ENCODE measurements at places on chromosomes 4 and X.

DNA sequence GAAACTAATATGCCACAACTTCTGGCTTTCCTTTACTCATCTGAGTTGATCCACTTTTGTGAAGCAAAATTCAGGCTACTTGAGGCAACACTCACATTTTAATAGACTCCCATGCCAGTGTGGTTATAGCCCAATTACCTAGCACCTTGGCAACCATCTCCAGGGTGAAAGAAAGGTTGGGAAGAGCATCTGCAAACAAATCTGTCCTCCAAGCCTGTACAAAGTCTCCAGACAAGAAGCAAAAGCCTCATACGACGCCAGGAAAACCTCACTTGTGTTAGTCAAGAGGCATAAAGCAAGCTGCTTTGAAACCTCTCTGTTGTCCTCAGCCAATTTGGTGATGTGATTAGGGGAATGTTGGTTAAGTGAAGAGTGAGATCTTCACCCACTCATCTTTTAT, 246.6 kb downstream of the THOC2 start:
- no peak for DNase-seq

GRCh38 chr4:133129237-133129636, 19.9 kb upstream of the PCDH10 start:
- no peak for DNase-seq

GRCh38 chrX:73728602-73729001, 165.6 kb downstream of the CHIC1 start:
- no peak for DNase-seq

DNA sequence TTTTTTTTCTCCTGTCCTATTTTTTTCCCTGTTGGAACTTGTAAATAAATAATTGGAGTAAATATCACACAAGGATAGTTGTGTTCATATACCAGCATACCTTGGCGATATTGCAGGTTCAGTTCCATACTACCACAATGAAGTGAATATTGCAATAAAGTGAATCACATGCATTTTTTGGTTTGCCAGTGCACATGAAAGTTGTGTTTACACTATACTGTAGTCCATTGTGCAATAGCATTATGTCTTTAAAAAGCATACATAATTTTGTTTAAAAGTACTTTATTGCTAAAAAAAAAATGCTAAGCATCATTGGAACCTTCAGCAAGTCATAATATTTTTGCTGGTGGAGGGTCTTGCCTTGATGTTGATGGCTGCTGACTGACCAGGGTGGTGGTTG, 88.6 kb downstream of the GSTCD start:
- no peak for DNase-seq

DNA sequence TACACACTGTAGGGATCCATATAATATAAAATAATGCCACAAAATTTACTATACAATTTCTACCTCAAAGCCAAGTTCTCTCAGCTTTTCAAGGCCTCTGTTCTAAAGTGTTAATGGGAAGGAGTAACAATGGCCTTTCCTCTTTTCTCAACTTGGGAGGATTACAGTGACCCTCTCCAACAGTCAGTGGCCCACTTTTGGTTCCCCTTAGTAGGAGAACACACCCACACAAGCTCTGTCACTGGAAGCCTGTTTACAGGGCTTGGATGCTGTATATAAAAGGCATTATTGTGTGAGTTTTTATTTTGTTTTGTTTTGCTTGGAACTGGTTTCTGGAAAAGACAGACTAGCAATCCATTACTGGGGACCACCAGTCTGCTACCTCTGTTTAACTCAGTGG, 1.8 kb downstream of the ARHGEF6 start:
- no peak for DNase-seq

- DNase-seq = no peak
Measured at GRCh38 chrX:123324625-123325024, 140.5 kb downstream of the GRIA3 start.

DNA sequence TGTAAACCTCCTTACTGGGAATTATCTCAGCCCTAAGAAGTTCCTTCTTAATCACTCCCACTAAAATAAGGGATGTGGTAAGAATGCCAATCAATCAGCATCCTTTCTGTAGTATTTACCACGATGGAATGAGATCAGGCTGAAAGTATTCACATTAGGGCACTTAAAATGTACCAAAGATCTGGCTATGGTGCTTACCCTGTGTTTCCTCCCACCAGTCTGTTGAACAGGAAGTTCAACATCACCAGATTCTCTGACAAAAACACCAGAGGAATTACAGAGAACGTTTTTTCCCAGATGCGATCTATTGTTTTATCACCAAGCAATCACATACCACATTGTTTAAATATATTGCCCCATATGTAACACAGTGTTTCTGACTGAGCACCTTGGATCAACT, 2.1 kb upstream of the CLCN3 start:
- no peak for DNase-seq

- DNase-seq = no peak
Measured at GRCh38 chr4:61540944-61541343, 340.8 kb downstream of the ADGRL3 start.

DNA sequence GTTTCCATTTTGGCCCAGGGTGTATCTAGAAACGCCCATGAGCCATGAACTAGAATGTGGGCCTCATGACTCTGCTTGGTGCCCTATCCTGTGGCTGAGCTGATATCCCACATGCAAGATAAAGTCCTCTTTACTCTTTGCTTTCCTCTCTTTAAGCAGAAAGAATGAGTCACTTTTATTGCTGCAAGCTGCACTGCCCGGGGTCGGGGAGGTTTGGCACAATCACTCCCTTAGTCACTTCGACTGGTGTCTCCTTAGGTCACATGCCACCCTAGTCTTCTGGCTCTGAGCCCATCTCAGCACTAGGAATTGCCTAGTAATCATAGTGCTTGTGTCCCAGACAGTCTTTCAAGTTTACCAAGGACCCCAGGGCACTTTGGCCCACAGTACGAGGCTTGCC, 75.1 kb upstream of the CXorf66 start:
- DNase-seq = no peak

GRCh38 chr4:8740666-8741395, 130.8 kb downstream of the HMX1 start:
- DNase-seq = no peak

GRCh38 chrX:13223868-13224567, 95.8 kb downstream of the ATXN3L start:
- no peak for DNase-seq

DNA sequence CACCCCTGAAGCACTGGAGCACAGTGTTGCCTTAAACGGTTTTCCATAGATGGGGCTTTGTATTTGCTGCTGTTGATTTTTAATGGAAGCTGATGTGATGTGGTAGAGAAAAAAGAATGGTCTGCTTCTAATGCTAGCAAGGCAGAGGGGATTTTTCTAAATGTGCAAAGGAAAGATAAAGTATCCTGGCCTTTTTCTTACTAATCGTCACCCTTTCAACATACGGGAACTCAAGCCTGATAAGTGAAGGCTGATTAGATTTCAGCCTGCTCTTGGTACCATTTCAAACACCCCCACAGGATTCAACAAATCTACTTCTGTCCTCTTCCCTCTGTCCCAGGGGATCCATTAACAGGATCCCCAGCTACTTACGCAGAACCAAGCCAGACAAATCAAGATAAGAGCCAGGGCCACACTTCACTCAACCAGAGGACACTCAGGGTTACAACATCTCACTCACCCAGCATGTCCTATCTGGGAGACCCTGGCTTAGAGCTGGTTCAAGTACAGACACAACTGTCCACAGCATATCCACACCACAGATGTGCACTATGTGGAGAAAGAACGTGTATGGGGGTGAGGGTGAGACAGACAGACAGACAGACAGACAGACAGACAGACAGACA, 180.0 kb downstream of the SH3KBP1 start:
- DNase-seq = no peak

DNA sequence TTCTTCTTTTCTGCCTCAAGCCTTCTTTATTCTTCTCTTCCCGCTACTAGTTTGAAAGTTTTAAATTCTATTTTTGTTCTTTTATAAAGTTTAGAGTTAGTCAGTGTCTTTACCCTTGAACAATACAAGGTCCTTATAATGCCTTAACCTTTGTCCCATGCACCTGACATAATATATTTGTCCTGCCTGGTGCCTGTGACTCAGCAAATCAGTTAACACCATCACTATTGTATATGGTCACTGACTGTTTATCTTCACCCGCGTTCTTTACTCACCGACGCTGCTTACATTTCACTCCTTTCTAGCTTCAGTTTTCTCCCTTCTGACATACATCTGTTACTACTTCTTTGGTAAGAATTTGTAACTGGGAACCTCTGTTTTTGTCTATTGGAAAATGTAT, 5.7 kb downstream of the SMIM20 start:
- no peak for DNase-seq

GRCh38 chr4:168812806-168813205, 197.2 kb downstream of the CBR4 start:
- DNase-seq = no peak

DNA sequence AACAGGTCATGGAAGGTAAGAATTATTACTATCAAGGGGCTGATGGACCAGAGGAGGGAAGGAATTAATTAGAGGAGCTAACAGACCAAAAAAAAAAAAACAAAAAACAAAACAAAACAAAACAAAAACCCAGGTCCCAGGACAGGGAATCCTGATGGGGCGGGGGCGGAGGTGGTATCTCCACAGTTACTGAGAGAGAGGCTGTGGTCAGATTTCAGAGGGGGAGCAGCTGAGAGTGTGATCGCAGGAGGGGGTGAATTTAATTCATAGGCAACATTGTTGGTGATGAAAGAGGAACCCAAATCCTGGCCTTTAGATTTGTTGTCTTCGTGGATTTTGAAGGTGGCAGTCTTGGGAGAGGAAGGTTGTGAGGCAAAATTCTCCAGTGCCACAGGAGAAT, 389.4 kb downstream of the UNC5C start:
- DNase-seq = no peak

- no peak for DNase-seq
Measured at GRCh38 chr4:17915439-17915838, 104.7 kb downstream of the NCAPG start.

All from T follicular helper cell (primary cell).